Activated naive CD4-positive, alpha-beta T cell (primary cell): ENCODE measurements at places on chromosomes 6 and 20.

DNA sequence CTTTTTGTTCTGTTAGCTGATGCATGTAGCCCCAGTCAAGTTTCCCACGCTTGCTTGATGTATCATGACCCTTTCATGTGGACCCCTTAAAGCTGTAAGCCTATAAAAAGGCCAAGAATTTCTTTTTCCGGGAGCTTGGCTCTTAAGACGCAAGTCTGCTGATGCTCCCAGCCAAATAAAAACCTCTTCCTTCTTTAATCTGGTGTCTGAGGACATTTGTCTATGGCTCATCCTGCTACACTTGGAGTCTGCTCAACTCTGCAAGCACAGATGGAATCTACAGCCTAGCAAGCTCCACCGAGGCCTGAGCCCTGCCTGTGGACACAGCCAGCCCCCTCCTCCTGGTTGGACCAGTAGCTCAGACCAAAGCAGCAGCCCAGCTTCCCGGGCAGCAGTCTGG lies 3.4 kb downstream of the CST2 start:
- no peak for DNase-seq

DNA sequence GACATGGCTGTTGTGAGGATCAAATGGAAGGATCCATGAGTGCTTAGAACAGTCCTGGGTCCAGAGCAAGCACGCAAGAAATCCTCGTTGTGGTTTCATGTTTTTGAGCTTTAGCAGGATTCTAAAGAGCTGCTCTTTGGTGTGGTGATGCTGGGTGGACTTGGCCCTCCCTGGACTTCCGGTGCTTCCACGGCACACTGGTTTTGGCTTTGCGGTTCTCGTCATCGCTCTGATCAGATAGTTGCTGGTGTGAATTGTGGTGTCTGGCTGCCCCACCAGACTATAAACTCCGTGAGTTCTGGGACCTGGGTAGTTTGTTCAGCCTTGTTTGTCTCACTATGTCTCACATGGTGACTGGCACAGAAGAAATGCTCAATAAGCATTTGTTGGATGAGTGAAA lies 3.3 kb downstream of the HNF4A start:
- DNase-seq = no peak

DNA sequence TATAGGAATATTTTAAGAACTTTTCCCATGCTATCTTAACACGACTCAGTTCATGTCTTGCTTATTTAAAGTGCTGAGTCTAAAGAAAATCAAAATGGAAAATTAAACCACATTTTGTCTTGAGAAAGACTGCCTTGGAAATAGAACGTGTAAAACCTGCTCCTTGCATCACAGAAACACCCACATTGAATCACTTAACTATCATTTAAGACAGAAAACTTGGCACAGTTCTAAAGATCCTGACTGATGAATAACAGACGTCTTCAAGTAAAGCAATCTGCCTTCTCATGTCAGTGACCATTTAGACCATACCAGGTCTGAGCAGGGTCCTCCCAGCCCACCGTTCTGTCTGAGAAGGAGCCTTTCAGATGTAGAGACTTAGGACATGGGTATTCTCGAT lies 7.4 kb downstream of the PERP start:
- no peak for DNase-seq

GRCh38 chr6:158923805-158924498 lies 76.0 kb downstream of the RSPH3 start:
- DNase-seq = no peak

DNA sequence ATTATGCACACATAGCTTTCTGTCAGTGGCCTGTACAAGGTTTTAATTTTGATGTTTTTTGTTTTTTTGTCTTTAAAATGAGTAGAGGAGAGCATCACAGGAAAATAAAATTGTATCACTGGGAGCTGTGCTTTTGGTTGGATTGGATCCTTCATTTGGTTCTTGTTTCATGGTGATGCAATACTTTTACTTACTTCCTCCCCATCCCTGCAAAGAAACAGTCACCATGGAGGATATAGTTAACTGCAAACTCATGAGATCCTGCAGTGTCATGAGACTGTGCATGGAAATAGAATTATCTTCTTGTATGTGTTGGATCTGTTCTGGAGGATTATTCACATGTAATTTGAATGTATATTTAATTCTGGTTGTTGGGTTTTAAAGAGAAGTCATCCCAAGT lies 122.3 kb downstream of the JARID2 start:
- DNase-seq = no peak

- DNase-seq = no peak
Observed at GRCh38 chr6:105135056-105135455, 44.8 kb downstream of the POPDC3 start.

GRCh38 chr20:40524071-40524470 lies 165.0 kb downstream of the MAFB start:
- no peak for DNase-seq

GRCh38 chr6:33392979-33393378 lies 1.4 kb downstream of the KIFC1 start:
- no peak for DNase-seq

DNA sequence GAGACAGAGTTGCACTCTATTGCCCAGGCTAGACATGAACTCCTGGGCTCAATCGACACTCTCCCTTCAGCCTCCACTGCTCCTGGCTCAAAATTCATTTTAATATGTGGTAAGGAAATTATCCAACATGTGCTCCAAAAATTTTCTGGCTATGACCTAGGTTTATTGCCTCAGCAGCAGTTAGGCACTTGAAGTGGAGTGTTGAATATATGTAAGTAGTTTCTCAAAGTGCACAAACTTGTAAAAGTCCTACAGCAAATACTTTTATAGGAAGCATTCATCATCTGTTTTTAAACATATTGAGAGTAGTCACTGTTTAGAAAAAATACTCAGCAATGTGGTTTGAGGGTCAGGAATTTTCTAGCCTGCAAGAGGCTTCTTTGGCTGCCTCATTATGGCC lies 13.2 kb downstream of the FILIP1 start:
- DNase-seq = no peak

- no peak for DNase-seq
Observed at GRCh38 chr20:11255860-11256259, 582.1 kb upstream of the JAG1 start.

GRCh38 chr6:31163922-31164321 lies 5.5 kb downstream of the TCF19 start:
- DNase-seq = no peak

DNA sequence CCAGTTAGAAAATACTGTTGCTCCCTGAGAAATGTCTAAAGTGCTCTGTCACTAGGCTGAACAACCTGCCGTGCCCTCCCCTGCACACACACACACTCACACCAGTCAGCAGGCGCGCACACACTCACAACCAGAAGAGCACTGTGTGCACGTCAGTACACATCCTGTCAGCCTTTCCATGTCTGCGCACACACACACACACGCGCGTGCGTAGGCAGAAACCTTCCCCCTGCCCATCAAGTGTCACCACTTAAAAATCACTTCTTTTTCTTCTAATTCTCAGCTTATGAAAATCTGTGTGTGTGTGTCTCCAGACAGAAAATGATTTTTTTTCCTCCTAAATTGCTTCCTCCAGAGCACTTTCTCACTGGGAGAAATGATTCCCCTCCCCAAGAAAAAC lies 100.3 kb downstream of the EDN3 start:
- DNase-seq = peak; percentile 10

DNA sequence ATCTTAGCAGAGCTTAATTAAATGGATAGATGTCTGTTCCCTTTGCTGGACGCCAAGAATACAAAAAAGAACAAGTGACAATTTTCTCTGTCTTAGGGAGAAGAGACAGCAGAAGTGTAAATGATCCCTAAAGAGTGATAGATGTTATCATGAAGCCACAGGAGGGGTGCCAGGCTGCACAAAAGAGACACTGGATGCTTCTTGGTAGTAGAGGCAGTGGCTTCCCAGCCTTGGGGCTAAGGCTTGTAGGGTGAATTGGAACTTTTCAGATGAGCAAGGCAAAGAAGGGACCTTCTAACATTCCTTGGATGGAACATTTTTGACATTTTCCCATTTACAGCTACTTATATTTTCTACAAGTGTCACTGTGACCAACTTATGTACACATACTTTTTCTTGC lies 58.0 kb downstream of the CCN2 start:
- no peak for DNase-seq

DNA sequence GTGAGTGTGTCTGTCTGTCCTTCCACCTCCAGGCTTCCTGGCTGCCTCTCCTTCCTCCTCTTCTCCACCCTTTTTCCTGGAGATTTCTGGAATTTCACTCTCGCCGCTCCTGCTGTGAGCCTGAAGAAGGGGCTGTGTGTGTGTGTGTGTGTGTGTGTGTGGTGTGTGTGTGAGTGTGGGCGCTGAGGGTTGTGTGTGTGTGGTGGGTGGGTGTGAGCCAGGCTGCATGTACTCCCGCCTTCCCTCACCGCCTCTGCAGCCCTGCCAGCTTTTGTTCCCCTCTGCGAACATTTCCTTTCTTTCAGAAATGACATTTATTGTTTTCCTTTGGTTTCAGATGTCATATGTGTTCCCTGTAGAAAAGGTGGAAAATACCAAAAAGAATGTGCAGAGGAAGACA lies 76.0 kb downstream of the SRC start:
- DNase-seq = no peak

DNA sequence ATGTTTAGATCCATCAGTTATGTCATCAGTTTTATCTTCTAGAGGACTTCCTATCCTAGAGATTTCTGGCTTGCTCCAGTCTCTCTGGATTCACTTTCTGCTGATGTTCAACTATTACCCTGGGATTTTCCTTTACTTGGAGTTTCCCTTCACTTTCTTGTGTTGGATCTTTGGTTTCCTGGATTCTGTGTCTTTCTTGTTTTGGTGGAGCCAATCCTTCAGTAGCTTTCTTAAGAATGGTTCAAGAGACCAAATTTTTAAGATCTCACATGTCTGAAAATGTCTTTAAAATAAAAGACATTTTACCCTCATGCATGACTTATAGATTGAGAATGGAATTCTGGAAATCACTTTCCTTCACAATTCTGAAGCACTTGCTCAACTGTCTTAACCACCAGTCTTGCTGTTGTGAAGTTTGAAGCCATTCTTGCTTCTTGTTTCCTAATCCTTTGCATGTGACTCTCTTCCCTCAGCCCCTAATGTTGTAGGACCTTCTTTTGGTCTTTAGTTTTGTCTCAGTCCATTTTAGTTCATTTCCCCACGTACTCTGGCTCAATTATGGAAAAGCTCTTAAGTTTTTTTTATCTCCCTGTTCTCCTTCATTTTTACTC lies 87.9 kb downstream of the ARID1B start:
- no peak for DNase-seq

GRCh38 chr6:161265554-161265953 lies 8.3 kb downstream of the AGPAT4 start:
- DNase-seq = no peak

DNA sequence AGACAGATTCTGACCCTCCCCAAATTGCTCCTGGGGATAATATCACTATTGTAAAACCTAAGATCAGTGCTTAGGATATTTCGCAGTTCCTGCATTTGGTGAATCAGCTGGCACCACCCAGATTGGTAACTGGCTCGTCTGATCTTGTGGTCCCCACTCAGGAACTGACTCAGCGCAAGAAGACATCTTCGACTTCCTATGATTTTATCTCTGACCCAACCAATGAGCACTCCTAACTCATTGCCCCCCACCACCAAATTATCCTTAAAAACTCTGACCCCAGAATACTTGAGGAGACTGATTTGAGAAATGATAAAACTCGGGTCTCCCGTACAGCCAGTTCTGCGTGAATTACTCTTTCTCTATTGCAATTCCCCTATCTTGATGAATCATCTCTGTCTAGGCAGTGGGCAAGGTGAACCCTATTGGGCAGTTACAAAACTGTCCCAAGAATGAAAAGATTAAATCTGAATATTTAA lies 55.7 kb upstream of the PRND start:
- no peak for DNase-seq

GRCh38 chr6:30480536-30481156 lies 8.7 kb upstream of the HLA-E start:
- DNase-seq = no peak

- no peak for DNase-seq
Observed at GRCh38 chr20:22373164-22373895, 211.0 kb downstream of the FOXA2 start.

GRCh38 chr20:6768228-6769140 lies 998 bp downstream of the BMP2 start:
- no peak for DNase-seq

DNA sequence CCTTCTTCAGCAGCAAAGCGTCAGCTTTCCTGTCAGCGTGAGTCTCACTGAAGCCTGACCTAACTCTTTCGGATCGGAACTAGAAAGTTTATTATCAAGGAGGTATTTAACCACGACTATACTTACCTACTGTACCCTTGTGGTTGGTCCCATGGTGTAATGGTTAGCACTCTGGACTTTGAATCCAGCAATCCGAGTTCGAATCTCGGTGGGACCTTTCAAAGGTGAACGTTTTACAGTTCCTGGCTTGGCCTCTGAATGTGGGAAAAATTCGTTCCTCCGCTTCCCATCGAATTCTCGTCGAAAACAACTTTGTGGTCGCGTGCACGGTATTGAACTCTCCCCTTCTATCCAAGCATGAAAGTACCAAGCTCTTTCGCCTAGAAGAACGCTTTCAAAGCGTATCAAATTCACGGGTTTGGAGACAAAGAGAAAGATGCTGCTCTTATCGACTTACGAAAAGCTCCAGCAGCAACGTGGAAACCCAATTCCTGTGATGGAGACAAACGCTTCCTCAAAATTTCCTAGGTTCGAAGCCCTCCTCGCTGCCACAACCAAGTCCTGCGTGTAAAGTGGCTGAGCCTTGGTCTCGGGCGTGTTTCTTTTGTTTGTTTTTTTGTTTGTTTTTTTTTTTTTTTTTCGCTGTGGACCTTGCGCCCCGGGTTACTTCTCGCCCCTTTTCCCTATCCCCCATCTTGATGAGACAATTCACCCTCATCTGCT lies 63.7 kb downstream of the GPX5 start:
- DNase-seq = no peak

DNA sequence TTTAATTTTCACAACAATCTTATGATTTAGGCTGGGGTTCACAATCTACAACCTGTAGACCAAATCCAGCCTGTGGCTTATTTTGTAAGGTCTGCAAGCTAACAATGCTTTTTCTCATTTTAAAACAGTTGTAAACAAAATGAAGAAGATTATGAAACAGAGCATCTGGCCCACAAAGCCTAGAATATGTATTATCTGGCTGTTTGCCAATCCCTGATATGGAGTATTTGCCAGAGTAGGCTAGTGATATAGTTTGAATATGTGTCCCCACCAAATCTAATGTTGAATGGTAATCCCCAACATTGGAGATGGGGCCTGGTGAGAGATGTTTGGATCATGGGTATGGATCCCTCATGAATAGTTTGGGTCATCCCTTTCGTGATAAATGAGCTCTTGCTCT lies 201.8 kb downstream of the DHX35 start:
- no peak for DNase-seq

DNA sequence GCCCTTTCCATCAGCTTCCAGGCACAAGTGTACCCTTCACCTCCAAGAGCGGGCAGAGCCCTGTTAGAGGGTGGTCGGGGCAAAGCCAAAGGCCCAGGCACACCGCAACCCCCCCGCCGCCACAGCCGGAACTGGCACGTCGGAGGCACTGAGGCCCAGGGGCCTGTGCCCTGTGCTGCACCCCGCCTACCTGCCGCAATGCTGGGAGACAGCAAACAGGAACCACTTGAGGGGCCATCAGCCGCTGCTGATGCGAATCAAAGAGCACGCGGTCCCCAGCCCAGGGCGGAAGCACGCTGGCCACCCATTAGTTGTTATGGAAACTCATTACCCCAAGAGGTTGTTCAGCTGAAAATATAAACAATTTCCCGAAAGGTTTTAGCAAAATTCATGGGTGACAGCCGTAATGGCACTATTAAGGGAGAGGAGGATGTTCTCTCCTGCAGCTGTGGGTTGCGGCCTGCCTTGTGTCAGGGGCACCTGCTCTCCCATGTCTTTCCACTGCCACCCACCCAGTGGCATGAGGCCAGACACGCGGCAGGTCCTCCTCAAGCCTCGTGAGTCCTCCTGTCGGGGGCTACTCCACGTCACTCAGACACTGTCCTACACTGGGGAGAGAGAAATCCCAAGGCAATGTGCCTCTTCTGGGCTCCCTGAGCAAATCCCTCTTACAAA lies 65.3 kb downstream of the EDN3 start:
- DNase-seq = no peak
